ENCODE measurements at places on chromosomes 7 and 10. TPM values are rescaled to one million over a fixed set of nuclear protein-coding genes. Genes with fewer than 3 reads are reported as not detected.

CYP2C18 gene
- polyA plus RNA-seq, result not detected

IFIT3 gene
- polyA plus RNA-seq, result 1.6 TPM

ACSM6 gene
- polyA plus RNA-seq, result not detected

PRSS1 gene
- polyA plus RNA-seq, result not detected

SP4 gene
- polyA plus RNA-seq, result 7.1 TPM

BMPR1A gene
- polyA plus RNA-seq, result 1.5 TPM

DLG5 gene
- polyA plus RNA-seq, result 0.26 TPM

DNA sequence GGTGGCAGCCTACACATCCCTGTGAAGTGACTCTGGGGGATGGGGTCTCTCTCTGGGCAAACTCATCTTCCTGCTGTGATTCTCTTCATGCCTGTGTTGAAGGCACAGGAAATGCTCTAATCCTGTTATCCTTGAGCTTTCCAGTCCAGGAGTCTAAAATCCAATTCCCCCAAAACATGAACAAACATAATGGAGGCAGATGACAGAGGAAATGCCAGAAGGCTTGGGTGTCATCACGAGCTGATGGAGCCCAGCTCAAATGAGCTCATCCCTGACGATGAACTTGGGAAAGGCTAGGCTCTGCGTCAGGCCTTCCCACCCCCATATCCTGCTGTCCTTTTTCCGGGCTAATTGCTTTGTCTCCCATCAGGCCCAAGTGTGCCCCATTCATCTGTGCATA lies 165.9 kb upstream of the PODXL start:
- H3K4me3 ChIP-seq, result no peak overlapping the region
- no peaks in the 10 kb centered on the region for H3K36me3 ChIP-seq
- no peak for DNase-seq
- H3K27ac ChIP-seq, result no peak overlapping the region

GRCh38 chr10:117942226-117942625 lies 104.5 kb downstream of the RAB11FIP2 start:
- no peaks in the 10 kb centered on the region for H3K36me3 ChIP-seq
- no peak for DNase-seq
- H3K27ac ChIP-seq, result no peak overlapping the region
- H3K4me3 ChIP-seq, result no peak overlapping the region
- H3K27me3 ChIP-seq, result no peaks in the 10 kb centered on the region
- no peaks in the 10 kb centered on the region for H3K4me1 ChIP-seq

- H3K36me3 ChIP-seq, result peaks cover 57% of the 10 kb centered on the region
- no peaks in the 10 kb centered on the region for H3K4me1 ChIP-seq
- DNase-seq, result no peak
- no peaks in the 10 kb centered on the region for H3K27me3 ChIP-seq
- no peak overlapping the region for H3K27ac ChIP-seq
- H3K4me3 ChIP-seq, result no peak overlapping the region
Observed at GRCh38 chr10:97373456-97373855, 27.7 kb downstream of the RRP12 start.

DNA sequence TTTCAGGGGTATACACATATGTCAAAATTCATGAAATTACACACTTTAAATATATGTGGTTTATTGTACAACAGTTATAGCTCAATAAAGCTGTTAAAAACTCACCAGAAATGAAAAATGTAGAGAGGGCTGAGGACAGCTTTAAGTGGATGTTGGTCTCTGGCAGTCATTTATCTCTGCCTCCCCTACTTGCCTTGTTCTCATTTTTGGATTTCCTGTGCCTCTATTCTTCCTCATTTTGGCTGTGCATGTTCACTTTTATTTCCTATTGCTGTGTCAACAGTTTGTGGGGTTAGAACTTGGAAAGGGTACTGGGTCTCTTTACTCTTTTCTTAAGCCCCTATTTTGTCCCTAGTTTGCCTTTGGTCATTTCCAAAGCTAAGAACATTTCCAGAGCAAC lies 18.6 kb upstream of the MEST start:
- peak; percentile 29 for DNase-seq
- H3K36me3 ChIP-seq, result no peaks in the 10 kb centered on the region
- no peak overlapping the region for H3K27ac ChIP-seq
- H3K27me3 ChIP-seq, result no peaks in the 10 kb centered on the region

DNA sequence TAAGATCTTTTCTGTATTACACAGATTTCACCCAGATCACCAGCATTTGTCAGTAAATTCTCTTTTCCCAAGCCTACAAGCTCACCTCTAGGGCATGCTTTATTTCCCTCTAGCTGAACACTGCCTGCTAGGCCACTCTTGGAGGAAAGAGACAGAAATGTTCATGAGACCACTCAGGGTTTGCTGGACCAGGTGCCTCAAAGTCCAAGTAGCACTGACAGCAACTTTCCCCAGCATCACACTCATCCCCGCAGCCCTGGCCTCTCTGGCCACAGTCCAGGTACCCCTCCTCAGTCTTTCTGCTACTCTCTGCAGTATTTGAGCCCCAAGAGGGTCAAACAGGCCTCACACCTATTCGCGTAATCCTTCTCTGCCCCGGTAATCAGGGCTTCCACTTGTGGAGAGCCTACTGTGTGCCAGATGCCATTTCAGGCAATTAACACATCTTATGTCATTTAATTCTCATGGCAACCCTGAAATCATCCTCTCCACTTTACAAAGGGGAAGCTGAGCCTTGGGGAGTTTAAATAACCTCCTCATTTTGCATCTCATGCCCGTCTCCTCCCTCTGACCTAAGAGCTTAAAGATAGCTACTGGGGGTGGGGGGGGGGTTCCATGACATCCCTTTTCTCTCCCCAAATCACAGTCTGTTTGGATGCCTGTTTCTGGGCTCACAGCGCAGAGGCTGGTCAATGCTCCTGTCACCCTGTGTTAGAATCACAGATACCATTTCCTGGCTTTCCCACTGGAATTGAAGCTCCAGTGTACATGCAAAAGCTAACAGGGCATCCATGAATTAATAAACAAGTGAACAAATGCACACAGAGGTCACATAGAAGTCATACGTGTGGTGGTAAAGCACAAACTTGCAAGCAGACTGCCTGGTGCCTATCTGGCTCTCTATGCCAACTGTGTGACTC lies 88.5 kb downstream of the PRLHR start:
- no peaks in the 10 kb centered on the region for H3K36me3 ChIP-seq
- no peak overlapping the region for H3K4me3 ChIP-seq
- no peak for DNase-seq
- no peaks in the 10 kb centered on the region for H3K4me1 ChIP-seq
- no peaks in the 10 kb centered on the region for H3K27me3 ChIP-seq

DNA sequence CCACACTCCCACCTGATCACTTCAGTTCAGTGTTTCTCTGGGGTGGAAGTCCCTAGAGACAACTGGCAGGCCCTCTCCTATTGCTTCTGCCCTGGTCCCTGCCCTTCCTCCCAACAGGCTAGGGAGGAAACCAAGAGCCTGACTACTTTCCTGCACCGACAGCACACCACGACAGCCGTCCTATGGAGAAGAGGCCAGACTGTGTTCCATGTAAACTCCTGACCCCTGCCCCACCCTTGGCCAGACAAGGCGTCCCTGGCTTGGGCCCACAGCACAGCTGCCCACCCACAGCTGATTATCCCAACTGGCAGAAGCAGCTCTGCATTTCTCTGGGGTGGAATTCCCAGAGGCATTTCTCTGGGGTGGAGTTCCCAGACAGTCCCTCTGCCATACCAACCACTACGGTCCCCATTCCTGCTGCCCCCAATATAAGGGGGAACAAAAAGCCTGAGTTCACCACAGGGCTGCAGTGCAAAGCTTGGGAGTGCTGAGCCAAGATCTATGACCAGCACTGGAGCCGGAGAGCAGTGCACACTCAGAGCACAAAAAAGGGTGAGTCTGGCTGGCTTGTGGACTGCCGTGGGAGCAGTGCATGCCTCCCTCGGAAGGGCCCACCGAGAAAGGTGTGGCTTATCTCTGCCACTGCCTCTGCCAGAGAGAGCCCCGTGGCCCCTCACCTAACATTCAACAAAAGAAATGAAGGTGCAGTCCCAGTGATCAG lies 193.4 kb downstream of the HPSE2 start:
- no peaks in the 10 kb centered on the region for H3K4me1 ChIP-seq
- H3K36me3 ChIP-seq, result no peaks in the 10 kb centered on the region
- H3K27me3 ChIP-seq, result no peaks in the 10 kb centered on the region
- H3K27ac ChIP-seq, result no peak overlapping the region
- no peak overlapping the region for H3K4me3 ChIP-seq

- no peaks in the 10 kb centered on the region for H3K27me3 ChIP-seq
- peak overlapping the region; percentile 51 for H3K4me3 ChIP-seq
- H3K27ac ChIP-seq, result peak overlapping the region; percentile 67
- DNase-seq, result peak; percentile 68
- peaks cover 38% of the 10 kb centered on the region for H3K4me1 ChIP-seq
Observed at GRCh38 chr10:119516381-119517234, 25.9 kb downstream of the RGS10 start.

GRCh38 chr10:131261890-131262475 lies 49.5 kb downstream of the TCERG1L start:
- H3K27ac ChIP-seq, result no peak overlapping the region
- no peaks in the 10 kb centered on the region for H3K27me3 ChIP-seq
- no peaks in the 10 kb centered on the region for H3K36me3 ChIP-seq
- H3K4me3 ChIP-seq, result no peak overlapping the region

DNA sequence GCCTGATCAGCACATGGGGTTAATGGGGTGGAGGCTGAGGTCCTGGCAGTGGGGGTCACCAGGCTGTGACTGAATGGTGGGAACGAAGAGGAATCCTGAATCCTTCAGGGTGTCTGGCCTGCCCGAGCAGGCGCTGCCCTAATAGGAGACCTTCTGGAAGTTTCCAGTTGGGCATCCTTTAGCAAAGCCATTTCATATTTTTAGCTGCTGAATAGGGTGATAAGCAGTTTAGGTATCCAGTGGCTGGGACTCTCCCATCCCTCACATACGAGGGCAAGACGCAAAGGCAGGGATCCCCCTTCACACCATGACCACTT lies 159.3 kb downstream of the SH3PXD2A start:
- no peaks in the 10 kb centered on the region for H3K36me3 ChIP-seq
- H3K4me3 ChIP-seq, result no peak overlapping the region
- no peaks in the 10 kb centered on the region for H3K27me3 ChIP-seq

DNA sequence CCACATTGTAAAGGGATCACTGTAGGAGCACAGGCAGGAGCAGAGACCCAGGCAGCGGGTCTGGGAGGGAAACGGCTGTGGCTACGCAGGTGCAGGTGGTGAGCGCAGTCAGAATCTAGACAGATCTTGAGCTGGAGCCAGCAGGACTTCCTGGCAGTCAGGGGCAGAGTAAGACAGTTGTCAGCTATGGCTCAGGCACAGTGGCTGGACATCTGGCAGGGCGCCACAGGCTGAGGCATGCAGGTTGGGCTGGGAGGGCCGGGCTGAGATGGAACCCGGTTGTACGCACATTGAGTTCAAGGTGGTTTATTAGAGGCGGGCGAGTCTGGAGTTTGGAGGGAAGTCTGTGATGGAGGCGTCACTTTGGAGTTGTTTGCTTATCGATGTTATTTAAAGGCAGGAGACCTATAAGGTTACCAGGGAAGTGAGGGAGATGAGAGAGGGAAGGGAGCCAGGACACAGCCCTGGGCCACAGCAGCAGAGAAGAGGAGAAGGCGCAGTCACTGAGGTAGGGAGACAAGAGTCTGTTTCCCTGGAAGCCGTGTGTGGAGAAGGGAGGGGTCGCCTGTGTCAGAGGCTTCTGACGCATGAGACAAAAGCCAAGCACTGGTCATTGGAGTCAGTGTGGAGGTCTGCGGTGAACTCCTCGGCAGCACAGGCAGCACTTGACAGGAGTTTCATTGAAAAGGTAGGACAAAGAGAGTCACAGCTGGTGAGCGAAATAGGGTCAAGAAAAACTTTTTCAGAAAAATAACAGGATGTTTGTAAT lies 73.8 kb downstream of the LANCL2 start:
- no peaks in the 10 kb centered on the region for H3K27me3 ChIP-seq
- H3K27ac ChIP-seq, result no peak overlapping the region
- no peak for DNase-seq
- H3K36me3 ChIP-seq, result no peaks in the 10 kb centered on the region
- H3K4me3 ChIP-seq, result no peak overlapping the region

DNA sequence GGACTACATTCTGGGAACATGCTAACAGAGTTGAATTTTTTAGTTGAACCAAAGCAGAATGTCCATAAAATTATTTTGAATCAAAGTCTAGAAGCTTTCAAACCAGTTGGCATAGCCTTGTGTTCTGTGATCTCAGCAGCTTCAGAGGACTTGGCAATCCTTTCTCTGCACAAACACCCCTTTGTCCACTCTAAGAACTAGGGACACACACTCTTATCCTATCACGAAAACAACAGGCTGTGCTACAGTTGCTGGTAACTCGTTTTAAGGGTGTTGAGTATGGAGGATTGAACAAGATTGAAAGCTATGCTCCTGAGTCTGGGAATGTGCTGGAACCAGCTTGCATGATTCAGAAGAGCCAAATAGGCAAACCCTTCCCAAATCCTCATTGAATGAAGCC lies 76.4 kb upstream of the PRSS58 start:
- no peaks in the 10 kb centered on the region for H3K36me3 ChIP-seq
- no peaks in the 10 kb centered on the region for H3K4me1 ChIP-seq

GRCh38 chr10:72255977-72256729 lies 17.6 kb upstream of the DDIT4 start:
- no peak overlapping the region for H3K4me3 ChIP-seq
- no peak for DNase-seq
- H3K27me3 ChIP-seq, result no peaks in the 10 kb centered on the region
- H3K36me3 ChIP-seq, result no peaks in the 10 kb centered on the region
- H3K4me1 ChIP-seq, result peaks cover 68% of the 10 kb centered on the region
- H3K27ac ChIP-seq, result no peak overlapping the region

GRCh38 chr7:22561895-22562593 lies 62.1 kb upstream of the STEAP1B start:
- H3K27me3 ChIP-seq, result no peaks in the 10 kb centered on the region
- H3K4me1 ChIP-seq, result peaks cover 65% of the 10 kb centered on the region
- no peak overlapping the region for H3K27ac ChIP-seq
- H3K36me3 ChIP-seq, result no peaks in the 10 kb centered on the region

- H3K36me3 ChIP-seq, result no peaks in the 10 kb centered on the region
- H3K27me3 ChIP-seq, result no peaks in the 10 kb centered on the region
- no peak overlapping the region for H3K27ac ChIP-seq
- H3K4me3 ChIP-seq, result no peak overlapping the region
- DNase-seq, result peak; percentile 23
Observed at GRCh38 chr7:4849390-4849789, 12.4 kb downstream of the PAPOLB start.

- DNase-seq, result no peak
- no peaks in the 10 kb centered on the region for H3K27me3 ChIP-seq
- H3K4me3 ChIP-seq, result no peak overlapping the region
- peaks cover 26% of the 10 kb centered on the region for H3K4me1 ChIP-seq
- no peaks in the 10 kb centered on the region for H3K36me3 ChIP-seq
- H3K27ac ChIP-seq, result no peak overlapping the region
Observed at GRCh38 chr7:22430457-22430856, 69.5 kb downstream of the STEAP1B start.

- no peaks in the 10 kb centered on the region for H3K36me3 ChIP-seq
- DNase-seq, result no peak
- no peaks in the 10 kb centered on the region for H3K4me1 ChIP-seq
- H3K27ac ChIP-seq, result no peak overlapping the region
- H3K27me3 ChIP-seq, result no peaks in the 10 kb centered on the region
- no peak overlapping the region for H3K4me3 ChIP-seq
Observed at GRCh38 chr10:86785037-86785436, 28.6 kb downstream of the BMPR1A start.

DNA sequence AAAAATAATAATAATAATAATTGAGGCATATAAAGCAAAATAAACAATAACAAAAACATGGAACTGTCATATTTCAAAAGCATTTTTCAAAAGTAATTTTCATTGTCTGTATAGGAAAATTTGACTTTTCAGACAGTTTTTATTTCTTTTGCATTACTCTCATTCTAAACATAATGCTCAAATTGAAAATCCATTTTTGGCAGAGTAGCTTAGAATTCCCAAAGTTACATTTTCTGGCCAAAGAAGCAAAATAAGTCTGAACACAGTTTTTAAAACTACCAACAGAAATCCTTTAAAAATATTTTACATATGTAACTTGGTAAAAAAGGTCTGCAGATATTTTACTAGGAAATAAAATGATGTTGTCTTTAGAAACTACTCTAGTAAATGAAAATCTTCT lies 535.4 kb downstream of the ANKRD7 start:
- H3K4me1 ChIP-seq, result no peaks in the 10 kb centered on the region
- H3K27ac ChIP-seq, result no peak overlapping the region
- no peaks in the 10 kb centered on the region for H3K36me3 ChIP-seq
- DNase-seq, result no peak
